Peyer's patch (tissue), 4 donors: ENCODE measurements at places on chromosomes 2 and 18.

DNA sequence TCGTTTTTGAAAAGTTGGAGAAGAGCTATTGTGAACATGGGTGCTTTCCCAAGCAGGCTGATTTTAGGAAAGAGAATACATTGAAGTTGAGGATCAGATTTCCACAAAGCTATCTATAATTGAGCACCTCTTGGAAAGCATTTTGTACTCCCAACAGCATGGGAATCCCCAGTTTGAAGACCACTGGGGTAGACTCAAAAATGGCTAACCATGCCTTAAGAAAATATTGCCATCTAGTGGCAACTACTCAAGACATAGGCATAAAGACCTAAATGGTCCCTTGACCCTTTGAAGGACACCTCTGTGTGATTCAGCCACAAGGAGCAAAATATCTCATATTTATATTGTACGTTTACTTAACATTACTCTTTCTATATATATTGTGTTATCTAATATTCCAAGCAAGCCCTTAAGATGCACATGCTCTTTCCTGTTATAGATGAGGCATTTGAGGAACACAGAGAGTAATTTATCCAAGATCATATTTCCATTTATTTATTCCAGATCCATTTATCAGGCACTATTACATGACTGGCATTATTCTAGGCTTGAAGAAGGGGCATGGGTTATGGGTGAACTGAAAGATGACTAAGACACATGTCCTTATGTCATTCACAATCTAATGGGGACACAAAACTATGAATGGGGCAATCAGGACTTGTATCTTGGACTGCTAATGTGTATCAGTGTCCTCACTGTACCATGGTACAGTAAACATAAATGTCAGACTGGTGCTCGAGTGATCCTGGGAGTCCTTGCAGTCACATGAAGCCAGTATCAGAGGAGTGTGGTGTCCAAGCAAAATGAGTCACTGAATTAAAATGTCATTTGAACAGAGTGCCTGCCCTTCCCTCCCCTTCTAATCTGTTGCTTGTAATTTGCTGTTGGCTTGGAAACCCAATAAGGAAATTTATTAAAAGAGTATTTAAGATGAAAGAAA, 121.0 kb upstream of the XPO1 start:
- H3K27ac ChIP-seq: peak overlapping the region; percentile 3
- no peaks in the 10 kb centered on the region for H3K4me1 ChIP-seq
- no peaks in the 10 kb centered on the region for H3K36me3 ChIP-seq
- DNase-seq: no peak

- no peak overlapping the region for H3K27ac ChIP-seq
- H3K4me1 ChIP-seq: no peaks in the 10 kb centered on the region
- H3K36me3 ChIP-seq: no peaks in the 10 kb centered on the region
- no peak for DNase-seq
- H3K4me3 ChIP-seq: no peak overlapping the region
Observed at GRCh38 chr2:225996462-225996828, 596.9 kb downstream of the NYAP2 start.

- H3K36me3 ChIP-seq: no peaks in the 10 kb centered on the region
- H3K27me3 ChIP-seq: no peaks in the 10 kb centered on the region
- no peak for DNase-seq
- no peaks in the 10 kb centered on the region for H3K4me1 ChIP-seq
Observed at GRCh38 chr2:172819943-172820342, 84.3 kb downstream of the RAPGEF4 start.

DNA sequence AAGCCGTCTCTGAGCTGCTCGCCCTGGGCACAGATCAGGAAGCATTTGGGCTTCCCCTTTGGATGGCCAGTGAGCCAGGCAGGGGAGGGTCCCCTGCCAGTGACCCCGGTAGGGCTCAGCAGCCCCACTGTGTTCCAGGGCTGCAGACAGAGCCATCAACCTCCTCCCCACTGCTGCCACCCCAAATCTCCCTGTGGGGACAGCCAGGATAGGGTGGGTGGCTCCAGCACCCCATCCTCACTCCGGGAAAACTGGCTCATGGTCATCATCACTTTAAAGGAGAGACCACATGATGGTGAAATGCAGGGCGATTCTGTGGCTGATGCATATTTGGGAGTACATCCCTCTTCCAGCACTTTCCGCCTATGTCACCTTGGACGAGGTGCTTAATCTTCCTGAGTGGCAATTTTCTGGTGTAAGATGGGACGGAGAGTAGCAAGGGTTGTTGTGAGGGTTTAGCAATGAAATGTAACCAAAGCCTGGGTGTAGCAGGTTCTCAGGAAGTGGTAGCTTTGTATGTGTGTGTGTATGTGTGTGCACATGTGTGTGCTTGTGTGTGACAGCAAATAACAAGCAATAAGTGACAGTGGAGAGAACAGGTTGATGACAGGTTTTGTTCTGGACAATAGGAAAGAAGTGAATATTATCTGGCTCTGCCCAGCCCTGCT, 61.8 kb downstream of the ACAA2 start:
- no peak overlapping the region for H3K27ac ChIP-seq
- no peaks in the 10 kb centered on the region for H3K4me1 ChIP-seq
- no peak overlapping the region for H3K4me3 ChIP-seq
- no peak for DNase-seq
- no peaks in the 10 kb centered on the region for H3K36me3 ChIP-seq
- no peaks in the 10 kb centered on the region for H3K27me3 ChIP-seq

GRCh38 chr2:122451040-122451439, 695.6 kb downstream of the TSN start:
- H3K27me3 ChIP-seq: no peaks in the 10 kb centered on the region
- DNase-seq: no peak
- no peak overlapping the region for H3K27ac ChIP-seq
- H3K4me3 ChIP-seq: no peak overlapping the region

- no peak overlapping the region for H3K4me3 ChIP-seq
- no peaks in the 10 kb centered on the region for H3K4me1 ChIP-seq
- H3K27me3 ChIP-seq: no peaks in the 10 kb centered on the region
- no peak overlapping the region for H3K27ac ChIP-seq
- H3K36me3 ChIP-seq: no peaks in the 10 kb centered on the region
Observed at GRCh38 chr2:121201796-121202195, 83.2 kb downstream of the TFCP2L1 start.

GRCh38 chr2:152430876-152431275, 95.9 kb downstream of the FMNL2 start:
- no peaks in the 10 kb centered on the region for H3K27me3 ChIP-seq
- H3K27ac ChIP-seq: no peak overlapping the region
- no peaks in the 10 kb centered on the region for H3K36me3 ChIP-seq
- H3K4me3 ChIP-seq: no peak overlapping the region
- no peak for DNase-seq
- no peaks in the 10 kb centered on the region for H3K4me1 ChIP-seq

- H3K4me1 ChIP-seq: peaks cover 52% of the 10 kb centered on the region
- no peaks in the 10 kb centered on the region for H3K36me3 ChIP-seq
- H3K27me3 ChIP-seq: no peaks in the 10 kb centered on the region
Observed at GRCh38 chr2:233410196-233410760, 56.0 kb downstream of the DGKD start.

- no peak overlapping the region for H3K4me3 ChIP-seq
- no peak for DNase-seq
- H3K27ac ChIP-seq: no peak overlapping the region
- H3K36me3 ChIP-seq: no peaks in the 10 kb centered on the region
Observed at GRCh38 chr2:48448274-48449061, 81.5 kb upstream of the STON1 start.
